NCI-H69 (cell line): ENCODE measurements at places on chromosomes 13 and 19.

- DNase-seq = no peak
Observed at GRCh38 chr13:26486550-26486949, 70.9 kb upstream of the WASF3 start.

GRCh38 chr19:3855320-3855719 lies 13.5 kb downstream of the ZFR2 start:
- peak; percentile 13 for DNase-seq

DNA sequence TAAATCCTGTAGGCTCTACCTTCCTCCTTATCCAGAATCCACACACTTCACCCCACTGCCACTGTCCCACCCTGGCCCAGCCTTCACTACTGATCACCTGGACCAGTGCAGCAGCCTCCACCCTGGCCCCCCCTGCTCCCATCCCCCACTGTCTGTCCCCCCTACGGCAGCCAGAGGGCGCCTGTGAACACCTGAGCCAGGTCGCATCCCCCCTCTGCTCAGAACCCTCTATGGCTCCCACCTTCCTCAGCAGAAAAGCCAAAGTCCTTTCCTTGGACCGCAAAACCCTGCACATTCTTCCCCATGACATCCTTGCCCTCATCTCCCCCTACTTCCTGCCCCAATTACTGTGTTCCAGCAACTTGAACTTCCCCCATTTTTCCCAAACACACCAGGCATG lies 20.6 kb downstream of the ELAVL3 start:
- DNase-seq = no peak

GRCh38 chr19:7701654-7702457 lies at the start of gene FCER2:
Gene FCER2 (minus strand): TSS chr19:7702131. CDS start chr19:7699760, 2,371 bp downstream.
- DNase-seq = no peak

DNA sequence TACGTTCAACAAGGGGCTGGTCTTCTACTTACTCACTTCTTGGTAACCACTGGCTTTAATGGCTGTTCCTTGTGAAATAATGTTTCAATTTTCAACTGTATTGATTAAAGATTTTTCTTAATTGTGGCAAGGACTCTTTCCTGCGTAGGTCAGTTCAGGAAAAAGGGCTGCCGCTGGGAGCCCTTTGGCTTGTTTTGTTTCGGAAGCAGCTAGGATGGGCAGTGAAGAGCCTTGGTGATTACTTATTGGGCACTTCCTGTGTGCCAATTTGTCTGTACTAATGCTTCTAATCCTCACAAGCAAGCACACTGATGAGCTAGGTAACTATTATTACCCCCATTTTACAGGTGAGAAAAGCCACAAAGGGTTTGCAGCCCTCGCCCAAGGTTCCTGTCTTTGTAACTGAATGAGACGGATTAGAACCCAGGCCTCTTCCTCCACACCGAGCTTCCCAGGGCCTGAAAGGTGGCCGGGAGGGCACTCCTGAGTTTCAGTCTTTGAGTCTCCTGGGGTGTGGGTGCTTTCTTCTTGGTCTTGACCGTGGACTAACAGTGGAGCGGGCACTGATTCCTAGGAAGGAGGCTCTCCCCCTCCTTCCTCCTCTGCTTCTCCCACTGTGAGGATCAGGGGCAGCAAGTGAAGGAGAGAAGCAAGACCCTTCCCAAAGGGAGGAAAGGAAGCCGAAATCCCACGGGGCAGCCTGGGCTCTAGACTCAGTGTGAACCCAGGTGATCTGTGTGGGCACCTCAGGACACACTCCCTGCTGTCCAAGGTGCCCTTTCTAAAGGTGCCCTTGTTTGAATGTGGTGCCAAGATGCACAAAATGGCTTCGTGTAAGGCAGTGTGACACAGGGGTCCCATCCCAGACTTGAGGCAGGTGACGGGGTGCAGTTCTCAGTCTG lies 3.7 kb downstream of the COL4A2 start:
- DNase-seq = no peak

DNA sequence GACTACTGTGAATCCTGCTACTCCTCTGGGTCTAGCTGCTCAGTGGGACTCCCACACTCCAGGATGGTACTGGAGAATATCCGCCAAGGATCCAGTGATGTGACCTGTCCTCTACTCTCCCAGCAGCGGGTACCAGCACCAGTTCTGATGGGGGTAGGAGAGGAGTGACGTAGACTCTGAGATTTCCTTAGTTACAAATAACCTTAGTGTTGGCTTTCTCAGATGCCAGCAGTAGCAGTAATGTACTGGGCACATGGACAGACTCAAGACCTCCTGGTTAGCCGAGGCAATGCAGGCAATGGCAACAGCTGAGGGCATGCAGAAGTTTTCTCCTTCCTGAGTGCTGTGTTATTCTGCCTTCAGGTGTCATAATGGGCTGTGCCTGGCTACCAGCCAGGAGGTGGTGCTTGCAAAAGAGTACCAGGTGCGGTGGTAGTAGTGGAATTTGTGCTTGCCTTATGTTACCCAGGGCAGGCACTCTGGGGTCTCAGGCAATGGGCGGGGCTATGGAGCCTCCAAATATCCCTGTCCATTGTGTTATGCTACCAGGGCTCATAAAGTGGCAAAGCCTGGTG lies 105.3 kb upstream of the KLF5 start:
- DNase-seq = peak; percentile 50

DNA sequence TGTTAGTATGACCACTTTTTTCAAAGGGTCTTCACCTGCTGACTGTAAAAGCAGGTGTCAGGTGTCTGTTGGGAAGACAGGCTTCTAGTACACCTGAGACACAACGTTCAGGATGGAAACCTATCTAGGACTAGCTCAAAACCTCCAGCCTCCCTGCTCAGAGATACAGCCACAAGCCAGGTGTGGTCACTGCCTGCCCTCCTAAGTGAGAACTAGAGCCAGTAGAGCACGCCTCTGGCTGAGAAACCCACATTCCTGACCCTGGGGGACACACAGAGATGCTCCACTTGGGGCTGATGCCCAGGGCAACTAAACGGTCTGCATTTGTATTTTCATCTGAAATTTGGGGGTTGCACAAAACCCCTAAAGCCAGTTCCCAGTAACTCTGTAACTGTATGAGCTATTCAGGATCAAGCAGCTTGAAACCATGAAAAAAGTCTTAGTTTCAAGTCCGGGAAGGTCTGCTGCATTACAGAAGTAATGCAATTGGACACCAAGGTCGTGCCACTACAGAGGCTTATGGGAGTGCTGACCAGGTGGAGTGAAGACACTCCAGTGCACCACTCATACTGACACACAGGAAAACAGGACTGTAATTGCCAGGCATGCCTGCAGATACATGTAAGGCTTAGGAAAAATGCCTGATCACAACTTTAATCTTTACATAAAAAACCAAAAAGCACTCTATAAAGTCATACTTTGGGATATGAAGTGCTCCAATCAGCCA lies 27.8 kb downstream of the ANKRD10 start:
- peak; percentile 29 for DNase-seq
